Activated CD8-positive, alpha-beta memory T cell treated with anti-CD3 and anti-CD28 coated beads for 1 hour (primary cell): ENCODE measurements at places on chromosomes 3 and 15.

DNA sequence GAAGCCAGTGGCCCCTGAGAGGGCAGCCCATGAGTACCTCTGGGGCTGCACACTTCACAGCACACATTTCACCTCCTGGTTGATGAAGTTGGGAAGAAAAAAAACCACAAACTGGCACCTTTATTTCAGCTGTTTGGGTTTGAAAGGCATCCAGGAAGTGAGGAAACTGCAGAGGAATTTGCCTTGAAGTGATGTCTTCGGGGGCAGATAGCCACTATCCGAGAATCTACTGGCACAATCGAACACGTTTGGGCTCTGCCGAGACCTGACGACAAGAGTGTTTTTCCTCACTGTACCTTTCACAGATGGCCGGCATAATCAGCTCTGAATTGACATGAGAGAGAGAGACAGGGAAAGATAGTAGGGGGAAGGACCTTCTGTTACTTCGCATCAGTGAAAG lies 59.7 kb downstream of the LRIG1 start:
- no peak for DNase-seq

GRCh38 chr15:68640791-68641331 lies 62.1 kb downstream of the CORO2B start:
- DNase-seq = no peak

- no peak for DNase-seq
Measured at GRCh38 chr3:19190602-19191001, 42.3 kb downstream of the KCNH8 start.

DNA sequence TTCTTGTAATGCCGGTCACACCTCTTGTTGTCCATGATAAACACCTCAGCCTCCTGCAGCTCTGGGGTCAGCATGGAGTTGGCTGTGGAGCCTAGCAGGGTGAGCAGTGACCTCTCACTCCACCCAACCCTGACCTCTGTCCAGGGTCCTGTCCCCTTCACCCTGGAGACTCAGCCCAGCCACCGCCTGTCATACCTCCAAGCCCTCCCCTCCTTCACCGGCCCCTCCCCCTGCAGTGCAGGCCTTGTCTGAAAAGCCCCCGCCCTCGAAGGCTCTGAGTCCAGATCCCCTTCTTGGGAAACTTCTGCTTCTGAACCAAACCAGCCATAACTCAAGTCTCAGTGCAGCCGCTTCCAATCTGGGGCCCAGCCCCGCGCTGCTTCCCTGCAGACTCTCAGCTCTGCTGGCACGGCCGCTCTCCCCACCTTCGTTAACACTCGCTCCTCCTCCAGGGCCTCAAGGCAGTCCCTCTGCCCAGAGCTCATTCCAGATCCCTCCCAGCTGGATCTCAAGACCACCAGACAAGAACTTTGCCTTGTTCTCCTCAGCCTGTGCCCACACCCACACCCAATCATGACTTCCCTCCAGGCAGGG lies 25.4 kb upstream of the PRSS50 start:
- no peak for DNase-seq

GRCh38 chr15:80733460-80733859 lies 38.4 kb downstream of the ABHD17C start:
- no peak for DNase-seq

GRCh38 chr15:60569596-60569995 lies 90.7 kb upstream of the ICE2 start:
- no peak for DNase-seq

GRCh38 chr3:36297195-36297594 lies 83.1 kb upstream of the STAC start:
- no peak for DNase-seq

DNA sequence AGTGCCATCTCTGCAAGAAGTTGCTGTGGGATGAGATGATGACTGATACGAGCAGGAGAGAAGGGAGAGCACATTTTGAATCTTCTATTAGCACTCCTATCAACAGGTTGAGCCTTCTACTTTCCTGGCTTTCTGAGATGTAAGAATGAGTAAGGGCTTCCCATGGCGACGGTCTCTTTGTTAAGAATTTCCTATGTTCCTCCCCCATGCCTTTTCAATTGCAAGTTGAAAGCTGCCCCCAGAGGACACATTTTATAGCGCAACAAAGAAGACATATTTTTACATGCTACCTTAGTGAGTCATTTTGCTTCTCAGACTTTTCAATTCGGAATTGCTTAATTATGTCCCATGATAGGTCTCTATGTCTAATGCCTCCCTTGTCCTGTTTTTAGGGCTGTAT lies 71.3 kb upstream of the LRTM1 start:
- no peak for DNase-seq

DNA sequence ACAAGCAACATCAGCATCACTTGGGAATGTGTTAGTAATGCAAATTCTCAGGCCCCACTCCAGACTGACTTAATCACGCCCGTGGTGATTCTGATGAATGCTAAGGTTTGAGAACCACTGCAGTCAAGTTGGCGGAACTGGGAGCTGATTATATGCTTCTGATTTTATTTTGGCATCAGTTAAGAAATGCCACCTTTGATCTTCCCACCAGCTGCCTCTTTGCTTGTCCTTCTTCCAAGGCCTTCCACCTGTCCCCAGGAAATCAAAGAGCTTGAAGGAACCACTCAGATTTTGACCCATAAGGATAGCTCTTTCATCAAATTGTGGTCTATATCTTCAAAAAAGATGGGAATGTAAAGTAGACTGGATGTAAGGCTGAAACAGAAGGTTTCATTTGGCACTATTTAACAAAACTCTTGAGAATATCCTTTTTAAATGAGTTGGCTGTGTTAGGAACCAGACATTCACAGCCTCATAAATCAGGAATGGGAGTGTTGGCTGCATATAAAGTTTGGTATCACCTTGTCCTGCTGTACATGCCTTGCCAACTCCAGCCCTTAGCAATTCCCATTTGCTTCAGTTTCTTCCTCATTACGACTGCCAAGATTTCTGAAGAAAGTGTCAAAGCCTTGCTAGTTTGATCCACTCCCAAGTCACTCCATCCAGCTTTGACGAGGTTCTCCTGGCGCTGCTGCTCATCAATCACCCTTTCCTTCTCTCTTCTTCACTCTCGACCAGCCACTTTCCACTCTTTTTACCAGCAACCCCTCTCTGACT lies 125.8 kb upstream of the NPHP3 start:
- DNase-seq = no peak

- DNase-seq = no peak
Measured at GRCh38 chr3:9653565-9654248, 4.4 kb downstream of the MTMR14 start.

GRCh38 chr15:89822951-89823711 lies 8.5 kb upstream of the ANPEP start:
- no peak for DNase-seq

- DNase-seq = no peak
Measured at GRCh38 chr15:38474155-38474757, 20.3 kb downstream of the FAM98B start.

DNA sequence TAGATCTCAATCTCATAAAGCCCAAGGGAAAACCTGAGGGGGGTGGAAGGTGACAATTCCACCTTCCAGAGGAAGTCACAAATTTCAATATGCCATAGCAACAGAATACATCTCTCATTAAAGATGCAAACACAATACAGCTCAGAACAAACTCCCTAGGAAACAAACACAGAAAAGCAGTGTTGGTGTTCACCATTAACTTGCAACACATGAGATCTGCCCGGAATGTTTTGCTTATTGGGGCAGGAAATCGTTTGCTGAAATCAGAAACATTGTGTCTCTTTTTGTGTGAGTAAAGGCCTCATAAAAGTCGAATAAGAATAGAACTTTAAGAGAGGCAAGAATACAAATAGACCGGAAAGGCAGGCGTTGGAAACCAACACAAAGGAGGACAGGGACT lies 5.8 kb upstream of the RYR3 start:
- DNase-seq = no peak

DNA sequence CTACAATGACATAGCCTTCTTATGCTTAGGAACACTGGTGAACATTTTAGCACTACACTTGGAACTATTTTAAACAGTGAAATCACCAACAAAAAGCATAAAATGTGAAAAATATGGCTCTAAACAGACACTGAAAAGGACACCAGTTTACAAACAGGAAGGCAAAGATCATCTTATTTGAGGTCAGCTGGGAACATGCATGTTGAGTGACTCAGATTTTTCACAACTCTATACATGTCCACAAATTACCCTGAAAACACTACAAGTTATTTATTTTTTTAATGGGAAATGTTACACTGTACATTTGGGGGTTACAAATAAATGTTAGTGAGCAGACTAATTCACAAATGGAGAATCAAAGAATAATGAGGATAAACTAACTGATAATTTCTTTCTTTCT lies 12.5 kb upstream of the GK5 start:
- DNase-seq = no peak

GRCh38 chr15:32870240-32871033 lies 152.6 kb downstream of the GREM1 start:
- DNase-seq = no peak

DNA sequence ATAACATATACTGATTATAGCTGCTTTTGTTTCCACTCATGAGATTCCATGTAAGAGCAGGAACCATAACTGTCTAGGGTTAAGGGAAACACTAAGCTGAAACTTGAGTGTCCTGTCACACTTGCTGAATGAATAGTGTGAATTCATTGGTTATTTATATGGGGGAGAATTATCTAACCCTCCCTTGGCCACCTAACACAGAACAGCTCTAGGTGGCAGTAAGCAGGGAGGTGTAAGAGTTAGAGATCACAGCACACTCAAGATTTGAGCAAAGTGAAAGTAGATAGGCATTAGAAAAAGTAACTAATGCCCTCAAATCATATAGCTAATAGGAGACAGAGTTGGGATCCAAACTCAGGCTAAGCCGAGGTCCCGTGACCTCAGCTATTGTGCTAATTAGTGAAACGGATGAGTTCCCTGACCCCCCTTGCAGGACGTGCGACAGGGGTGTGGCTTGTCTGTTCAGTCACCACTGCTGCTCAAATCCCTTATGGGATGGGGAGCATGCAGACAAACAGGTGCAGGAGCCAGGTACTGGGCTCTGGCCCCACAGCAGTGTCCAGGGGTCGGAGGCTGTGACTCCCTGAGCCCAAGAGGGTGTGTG lies 27.7 kb upstream of the ANO10 start:
- no peak for DNase-seq

GRCh38 chr15:50758712-50759205 lies 6.7 kb downstream of the SPPL2A start:
- no peak for DNase-seq

DNA sequence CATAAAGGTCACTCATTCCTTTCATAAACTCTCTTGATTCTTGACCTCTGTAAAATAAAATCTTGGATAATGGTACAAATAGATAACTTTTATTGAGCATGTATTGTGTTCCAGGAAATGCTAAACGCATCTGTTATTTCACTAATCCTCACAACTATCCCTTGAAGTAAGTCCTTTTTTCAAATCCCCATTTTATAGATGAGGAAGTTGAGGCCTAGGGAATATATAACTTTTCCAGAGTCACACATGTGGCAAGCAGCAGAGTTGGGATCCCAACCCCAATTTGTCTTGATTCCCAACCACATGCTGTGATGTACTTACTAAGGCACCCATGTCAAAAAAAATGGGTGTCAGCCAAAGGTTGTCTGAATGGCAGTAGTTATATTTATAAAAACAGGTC lies 6.3 kb downstream of the VPS39 start:
- DNase-seq = no peak

DNA sequence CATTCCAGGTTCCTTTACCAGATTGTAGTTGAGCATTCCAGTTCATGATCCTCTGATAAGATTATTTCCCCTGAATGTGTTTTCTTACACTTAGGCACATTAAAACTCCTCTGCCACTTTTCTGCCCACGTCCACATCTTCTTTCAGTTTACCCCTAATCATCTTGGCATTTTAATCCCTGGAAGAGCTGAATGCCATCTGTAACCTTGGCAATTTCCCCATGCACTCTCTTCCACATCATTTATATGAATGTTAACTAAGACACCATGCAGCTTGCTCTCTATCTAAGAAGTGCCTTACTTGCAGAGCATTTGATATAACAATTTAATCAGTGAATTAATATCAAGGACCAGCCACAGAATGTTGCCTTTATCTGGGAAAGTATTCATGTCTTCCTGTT lies 25.8 kb downstream of the TIMP4 start:
- no peak for DNase-seq

DNA sequence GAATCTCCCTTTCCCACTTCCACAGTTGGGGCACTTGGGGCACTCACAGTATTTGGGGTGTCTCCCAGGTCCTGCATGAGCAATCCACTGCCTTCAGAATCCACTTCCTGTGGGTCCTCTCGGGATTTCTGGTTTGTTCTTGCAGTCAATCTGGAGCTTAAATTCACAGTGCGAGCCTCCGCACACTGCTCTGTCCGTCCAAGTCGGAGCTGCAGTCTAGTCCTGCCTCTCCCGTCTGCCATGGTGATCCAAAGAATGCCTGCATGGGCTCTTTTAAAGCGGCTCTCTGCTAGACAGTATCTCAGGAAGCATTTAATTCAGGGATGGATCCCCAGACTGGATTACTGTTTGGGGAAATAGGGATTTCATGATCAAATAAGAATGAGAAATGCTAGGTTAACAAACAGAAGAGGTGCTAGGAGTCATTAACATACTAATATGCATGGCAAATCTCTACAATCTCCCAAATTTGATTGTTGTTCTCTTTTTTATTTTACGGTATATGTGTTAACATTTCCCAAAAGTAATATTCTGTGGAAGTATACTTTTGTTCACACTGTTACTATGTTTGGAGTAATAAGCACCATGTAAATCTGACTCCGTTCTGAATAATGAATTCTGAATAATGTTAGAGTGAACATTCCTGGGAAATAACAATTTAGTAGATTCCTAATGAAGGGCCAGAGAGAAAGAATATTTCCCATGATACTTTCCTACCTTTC lies 142.5 kb downstream of the HCN4 start:
- no peak for DNase-seq

DNA sequence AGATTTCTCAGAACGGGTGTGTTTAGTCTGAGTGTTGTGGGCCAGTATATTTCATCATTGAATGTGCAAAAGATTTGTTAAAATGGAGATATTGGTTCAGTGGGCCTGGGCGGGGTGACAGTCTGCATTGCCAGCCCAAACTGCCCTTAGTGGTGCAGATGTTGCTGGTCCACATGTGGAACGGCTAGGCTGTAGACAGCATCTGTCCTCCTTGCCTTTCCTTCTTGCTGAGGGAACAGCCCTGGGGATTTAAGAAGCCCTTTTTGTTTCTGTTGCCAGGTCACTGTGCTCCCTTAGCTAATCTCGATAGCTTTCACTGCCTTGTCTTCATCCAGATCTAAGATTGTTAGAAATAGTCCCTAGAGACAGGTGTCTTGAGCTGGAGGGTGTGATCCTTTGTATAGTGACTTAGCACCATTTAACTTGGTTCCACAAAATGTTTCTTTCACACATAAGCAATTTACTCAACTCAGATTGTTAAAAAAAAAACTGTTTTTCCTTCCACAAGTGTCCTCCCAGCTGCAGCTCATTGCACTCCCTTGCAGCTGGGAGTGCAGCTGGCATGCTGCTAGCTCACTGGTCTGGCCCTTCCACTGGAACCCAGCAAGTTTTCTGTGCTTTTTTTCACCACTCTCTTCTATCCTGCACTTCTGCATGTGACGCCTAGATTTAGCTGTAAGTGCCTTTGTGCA lies 37.5 kb downstream of the GAP43 start:
- no peak for DNase-seq
